ENCODE measurements at places on chromosomes 11 and 22.

DNA sequence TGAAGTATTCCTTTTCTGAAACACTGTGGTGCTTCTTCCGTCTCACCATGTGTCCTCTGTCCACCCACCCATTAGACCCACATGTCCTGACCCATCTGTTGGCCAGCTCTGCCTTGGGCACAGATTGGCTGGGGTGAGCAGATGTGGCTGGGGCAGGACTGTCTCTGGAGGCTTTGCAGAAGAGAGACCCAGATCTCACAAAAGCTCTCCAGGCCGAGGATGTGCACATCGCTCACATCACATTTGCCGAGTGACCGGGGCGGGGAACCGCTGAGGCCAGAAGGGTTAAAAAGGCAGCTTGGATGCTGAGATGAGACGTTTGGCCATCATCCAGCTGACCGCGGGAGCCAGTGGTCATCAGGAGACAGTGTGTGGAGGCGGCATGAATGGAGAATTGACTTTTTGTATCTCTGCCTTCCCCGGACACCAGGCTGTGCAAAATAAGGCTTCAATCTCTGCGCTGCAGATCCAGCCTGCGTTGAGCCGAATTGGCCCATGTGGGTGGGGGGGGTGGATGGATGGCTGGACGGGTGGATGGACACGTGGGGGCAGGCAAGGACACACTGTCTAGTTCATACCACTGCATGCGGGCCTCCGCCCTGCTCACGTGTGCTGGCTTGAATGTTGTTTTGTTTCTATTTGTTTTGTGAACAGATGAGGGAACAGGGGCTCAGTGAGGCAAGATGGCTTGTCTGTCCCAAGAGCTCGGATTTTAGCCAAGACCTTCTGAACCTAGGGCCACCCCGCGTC is 6.1 kb downstream of the IFITM10 start:
- no peak for DNase-seq

DNA sequence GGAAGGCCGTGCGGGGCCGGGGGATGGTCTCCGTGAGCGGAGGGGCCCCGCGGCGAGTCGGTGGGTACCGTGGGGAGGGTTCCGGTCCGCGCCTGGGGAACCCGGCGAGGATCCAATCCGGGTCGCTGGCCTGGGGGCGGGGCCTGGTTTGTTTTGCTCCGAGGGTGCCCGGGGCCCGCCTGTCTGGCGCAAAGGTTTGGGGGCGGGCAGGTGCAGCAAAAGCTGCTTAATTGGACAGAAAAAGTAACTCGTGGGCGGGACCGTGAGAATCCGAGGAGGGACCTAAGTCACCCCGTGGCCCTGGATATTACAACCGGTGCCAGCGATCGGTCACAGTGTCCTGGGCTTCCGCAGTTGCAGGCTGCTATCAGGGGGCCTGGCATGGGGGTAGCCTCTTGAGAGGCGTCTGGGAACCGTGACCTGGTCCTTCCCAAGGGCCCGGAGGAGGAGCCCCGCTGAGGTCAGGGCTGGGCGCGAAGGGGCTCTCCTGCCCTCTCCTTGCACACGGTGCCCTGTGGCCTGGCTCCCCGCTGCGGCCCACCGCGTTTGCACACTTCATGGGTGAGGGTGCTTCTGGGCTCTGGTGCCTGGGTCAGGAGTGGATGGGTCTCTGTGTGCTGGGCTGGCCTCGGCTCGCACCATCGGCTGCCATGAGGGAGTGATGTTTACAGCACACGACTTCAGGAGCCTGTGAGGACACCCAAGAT is 1.4 kb downstream of the PNPLA2 start:
- peak; percentile 90 for DNase-seq

DNA sequence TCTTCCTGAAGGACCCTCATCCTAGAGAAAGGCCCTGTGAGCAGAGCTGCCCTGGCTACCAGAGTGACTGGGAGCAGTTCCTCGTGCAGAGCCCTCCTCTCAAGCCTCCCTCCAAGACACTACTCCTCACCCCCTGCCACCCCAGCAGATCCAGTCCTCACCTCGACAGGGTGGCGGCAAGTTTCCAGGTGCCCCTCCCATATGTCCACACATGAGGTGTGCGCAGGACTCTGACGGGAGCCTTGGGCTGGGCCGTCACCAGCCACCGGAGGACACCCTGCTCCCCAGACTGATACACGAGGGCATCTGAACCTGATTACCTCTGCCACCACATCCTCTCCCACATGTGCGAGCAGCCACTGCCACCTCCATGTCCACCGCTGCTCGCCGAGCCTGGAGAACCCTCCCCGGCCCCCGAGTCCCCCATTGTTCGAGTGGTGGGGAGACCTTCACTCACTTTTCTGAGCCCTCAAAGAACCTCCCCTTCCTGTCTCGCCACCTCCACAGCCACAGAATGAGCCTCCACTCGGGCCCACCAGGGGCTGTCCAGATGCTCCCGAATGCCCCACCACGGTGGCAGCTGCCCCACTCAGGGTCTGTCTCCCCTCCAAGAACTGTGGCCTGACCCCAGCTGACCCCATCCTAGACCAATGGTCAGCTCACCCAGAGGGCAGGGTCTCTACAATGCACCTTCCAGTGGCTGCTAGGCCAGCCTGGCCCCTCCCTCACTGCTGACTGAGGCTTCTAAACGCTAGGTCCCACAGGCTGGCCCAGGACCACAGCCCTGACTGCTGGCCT is 62.5 kb downstream of the DGCR2 start:
- DNase-seq, result no peak

DNA sequence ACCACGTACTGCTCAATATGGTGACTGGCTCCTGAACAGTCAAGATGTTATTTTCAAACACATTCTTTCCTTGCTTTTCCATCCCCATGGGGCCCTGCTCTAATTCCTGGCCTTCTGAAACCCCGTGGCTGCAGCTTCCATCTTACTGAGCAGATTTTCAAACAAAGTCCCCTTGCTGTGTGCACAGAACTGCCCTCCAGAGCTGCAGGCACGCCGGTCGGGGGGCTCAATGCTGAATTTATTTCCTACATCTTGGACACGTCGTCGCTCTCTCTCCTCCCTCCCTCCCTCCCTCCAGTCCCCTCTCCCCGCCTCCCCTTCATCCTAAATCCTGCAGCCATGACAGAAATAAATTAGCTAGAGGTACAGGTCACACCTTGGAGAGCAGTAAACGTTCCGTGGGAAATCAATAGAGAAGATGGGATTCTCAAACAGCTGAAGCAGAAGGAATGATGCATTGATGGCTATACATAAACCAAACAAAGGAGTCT is 243.1 kb upstream of the BLID start:
- DNase-seq, result no peak

DNA sequence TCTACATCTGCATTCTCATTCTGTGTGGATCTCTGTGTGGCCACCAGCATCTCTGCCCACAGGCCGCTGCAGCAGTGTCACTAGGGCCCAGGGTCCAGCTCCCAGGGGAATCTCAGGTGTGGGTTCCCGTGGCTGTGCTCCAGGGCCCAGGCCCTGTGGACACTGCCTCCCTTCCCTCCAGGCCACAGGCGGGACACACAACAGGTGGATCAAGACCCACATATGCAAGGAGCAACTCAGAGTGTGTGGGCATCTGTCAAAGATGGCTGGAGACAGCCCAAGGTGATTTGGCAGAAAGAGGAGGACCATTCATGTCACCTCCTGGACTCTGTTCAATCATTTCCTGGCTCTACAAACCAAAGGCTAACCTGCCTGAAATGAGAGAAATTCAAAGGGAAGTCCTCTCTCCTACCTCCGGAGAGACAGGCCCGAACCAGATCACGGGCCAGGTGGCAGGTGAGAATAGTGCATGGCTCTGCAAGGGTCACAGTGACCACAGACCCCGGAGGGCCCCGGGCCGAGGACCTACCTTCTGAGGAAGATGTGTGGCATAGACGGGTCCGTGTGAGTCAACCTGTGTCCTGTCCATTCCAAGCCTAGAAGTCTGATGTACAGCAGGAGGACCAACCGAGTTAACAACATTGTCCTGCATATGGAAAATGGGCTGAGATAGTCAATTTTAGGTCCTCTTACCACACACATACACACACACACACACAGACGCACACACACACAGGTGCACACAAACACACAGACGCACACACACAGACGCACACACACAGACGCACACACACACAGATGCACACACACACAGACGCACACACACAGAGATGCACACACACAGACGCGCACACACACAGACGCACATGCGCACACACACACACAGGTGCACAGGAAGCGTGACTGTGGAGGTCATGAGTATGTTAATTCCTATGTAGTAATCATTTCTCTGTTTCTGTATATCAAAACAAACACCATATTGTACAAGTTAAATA is 1068.5 kb downstream of the BRD1 start:
- DNase-seq, result no peak

- DNase-seq, result no peak
Measured at GRCh38 chr11:116962108-116962507, 124.7 kb upstream of the APOA1 start.

DNA sequence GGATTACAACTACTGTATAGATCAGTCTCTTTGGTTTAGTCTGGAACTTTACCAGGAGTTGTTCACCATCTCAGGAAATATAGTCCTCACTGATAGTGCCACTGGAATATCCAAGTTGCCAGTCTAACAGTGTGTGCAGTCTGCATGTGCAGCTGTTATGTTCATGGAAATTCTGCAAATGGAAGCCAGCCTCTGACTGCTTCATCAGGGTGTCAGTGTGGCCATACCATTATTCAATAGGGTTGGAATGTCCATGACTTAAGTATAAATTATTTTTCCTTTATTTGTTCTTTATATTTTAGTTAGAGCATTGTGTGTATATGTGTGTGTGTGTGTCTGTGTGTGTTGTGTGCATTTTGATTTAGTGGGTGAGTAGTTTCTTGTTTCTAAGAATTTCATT is 51.8 kb downstream of the C11orf96 start:
- DNase-seq, result no peak

GRCh38 chr11:74717221-74717969 is 13.8 kb downstream of the CHRDL2 start:
- DNase-seq, result no peak

GRCh38 chr22:34973926-34974325 is 92.0 kb upstream of the ISX start:
- DNase-seq, result no peak

DNA sequence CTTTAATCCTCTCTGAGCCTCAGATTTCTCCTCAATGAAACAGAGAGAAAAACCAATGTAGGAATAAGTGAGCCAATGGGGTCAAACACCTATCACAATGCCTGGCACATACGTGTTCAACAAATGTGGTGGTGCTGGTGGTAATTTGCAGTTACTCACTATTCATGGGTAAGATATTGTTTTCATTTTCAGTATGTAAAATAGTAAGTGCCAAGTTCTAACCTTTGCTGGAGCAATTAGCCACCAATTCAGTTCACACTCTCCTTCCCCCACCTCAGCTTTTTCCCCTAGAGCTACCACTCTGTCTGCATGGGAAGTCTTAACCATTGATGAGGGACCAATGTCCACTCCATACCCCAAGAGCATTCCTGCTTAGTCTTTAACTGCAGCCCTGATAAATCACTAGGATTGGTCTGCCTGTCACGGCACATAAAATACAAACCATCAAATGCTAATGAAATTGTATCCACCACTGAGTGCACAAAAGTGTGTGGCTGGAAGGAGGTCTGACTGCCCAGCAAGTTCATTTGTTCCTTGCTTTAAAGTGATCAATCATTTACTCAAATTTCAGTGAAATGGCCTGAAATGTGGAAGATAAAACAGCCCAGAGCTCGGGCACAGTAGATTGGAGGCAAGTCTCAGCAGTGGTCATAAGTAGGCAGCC is 187.4 kb upstream of the API5 start:
- DNase-seq, result no peak

- no peak for DNase-seq
Measured at GRCh38 chr11:135004495-135004894, 592.5 kb upstream of the B3GAT1 start.

DNA sequence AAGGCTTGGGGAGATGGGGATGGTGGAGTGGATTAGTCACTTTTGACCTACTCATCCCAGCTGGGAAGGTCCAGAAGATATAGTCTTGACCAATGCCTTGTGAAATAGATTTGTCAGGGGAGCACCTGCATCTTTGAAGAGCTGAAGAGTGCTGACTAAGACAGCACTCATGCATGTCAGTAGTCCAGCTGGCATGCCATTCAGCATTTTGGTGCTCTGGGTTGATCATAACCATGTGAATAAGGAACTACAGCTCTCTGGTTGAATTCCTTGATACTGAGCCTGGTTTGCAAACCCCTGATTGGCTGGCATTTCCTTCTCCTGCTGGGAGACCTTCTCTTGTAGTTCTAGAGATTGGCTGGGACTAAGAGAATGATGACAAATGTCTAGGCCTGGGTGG is 106.8 kb upstream of the ALX4 start:
- no peak for DNase-seq

DNA sequence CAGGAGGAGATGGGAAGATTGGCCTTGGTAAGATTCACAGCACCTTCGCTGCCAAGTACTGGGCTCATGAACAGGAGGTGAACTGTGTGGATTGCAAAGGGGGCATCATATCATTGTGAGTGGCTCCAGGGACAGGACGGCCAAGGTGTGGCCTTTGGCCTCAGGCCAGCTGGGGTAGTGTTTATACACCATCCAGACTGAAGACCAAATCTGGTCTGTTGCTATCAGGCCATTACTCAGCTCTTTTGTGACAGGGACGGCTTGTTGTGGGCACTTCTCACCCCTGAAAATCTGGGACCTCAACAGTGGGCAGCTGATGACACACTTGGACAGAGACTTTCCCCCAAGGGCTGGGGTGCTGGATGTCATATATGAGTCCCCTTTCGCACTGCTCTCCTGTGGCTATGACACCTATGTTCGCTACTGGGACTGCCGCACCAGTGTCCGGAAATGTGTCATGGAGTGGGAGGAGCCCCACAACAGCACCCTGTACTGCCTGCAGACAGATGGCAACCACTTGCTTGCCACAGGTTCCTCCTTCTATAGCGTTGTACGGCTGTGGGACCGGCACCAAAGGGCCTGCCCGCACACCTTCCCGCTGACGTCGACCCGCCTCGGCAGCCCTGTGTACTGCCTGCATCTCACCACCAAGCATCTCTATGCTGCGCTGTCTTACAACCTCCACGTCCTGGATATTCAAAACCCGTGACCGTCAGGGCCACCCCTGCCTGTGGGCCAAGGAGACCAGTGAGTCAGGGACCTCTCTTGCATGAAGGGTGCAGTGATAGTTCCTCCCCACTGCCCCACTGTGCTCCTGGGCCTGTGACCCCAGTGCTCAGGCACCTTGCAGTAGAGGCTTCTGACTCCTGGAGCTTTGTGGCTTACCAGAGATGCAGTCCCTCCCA is 83.6 kb downstream of the BCR start:
- DNase-seq, result no peak

DNA sequence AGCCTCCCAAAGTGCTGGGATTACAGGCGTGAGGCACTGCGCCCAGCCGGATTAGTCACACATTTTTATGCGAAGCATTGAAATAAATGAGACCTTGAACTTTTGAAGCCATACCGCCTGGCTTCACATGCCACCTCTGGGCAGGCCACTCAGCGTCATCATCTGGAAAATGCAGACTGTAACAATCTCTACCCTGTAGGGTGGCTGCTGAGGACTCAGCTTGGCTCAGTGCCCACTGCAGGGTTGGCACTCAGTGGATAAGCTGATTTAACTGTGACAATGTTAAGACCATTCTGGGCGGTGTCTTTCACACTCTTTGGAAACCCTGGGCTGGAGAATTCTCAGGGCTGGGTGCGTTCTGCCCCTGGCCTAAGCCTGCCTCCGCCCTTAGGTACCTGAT is 8.5 kb downstream of the SH3BP1 start:
- DNase-seq, result no peak
